Hepatic stellate cell (primary cell): ENCODE measurements at places on chromosomes 3 and 15.

DNA sequence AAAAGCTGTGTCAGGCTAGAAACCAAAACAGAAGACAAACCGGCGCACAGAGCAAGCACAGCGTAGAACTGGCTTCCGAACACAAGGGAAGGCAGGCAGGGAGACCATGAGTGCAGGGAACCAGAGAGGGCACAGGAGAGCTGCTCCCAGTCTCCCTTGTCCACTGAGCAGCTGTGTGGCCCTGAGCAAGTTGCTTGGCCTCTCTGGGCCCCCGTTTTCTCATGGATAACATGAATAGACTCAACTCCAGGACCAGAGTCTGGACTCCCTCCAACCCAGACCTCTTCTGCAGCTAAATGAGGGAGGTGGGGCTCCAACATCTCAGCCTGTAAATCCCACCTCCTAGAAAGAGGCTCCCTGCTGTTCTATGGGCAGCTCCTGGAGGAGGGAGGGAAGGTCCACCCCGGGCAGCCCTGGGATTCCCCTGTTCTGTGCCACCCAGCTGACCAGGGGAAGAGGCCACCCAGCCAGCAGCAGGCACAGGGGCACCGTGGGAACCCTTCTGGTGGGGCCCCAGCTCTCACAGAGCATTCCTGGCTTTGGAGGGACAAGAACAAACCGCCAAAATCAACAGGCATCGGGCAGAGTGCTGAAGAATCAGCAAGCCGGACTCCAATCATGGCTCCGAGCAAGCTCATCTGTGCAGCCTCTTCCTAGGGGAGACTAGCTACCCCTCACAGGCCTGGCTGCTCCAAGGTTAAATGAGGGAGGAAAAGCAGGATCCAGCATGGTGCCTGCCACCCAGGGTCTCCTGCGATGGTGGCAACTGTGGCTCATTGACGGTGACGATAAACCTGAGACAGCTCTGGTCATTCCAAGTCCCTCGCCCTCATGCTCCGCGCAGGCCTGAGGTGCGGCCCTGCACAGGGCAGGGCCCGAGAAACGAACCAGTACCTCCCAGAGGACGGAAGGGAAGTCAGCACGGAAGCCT is 15.1 kb downstream of the XXYLT1 start:
- DNase-seq = no peak

DNA sequence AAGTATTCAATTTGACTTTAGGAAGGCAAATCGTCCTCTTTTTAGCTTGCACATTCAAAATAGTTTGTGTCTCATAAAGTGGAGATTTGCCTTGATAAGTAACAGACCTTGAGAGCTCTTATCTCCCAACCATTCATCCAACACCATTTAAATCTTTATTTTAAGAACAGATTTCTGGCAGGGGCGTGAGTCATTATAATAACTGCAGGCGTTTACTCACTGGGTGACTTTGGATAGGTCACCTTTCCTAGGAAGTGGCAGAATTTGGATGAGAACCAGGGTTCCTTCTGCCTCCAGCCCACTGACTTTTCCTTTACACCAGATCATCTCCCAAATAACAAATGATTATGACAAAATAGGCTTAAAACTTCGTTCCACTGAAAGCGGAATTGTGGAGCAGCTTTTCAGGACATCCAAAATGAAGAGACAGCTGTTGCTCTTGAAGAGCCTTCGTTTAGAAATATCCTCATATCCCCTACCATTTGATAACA is 5.0 kb downstream of the LMCD1 start:
- peak; percentile 40 for DNase-seq

DNA sequence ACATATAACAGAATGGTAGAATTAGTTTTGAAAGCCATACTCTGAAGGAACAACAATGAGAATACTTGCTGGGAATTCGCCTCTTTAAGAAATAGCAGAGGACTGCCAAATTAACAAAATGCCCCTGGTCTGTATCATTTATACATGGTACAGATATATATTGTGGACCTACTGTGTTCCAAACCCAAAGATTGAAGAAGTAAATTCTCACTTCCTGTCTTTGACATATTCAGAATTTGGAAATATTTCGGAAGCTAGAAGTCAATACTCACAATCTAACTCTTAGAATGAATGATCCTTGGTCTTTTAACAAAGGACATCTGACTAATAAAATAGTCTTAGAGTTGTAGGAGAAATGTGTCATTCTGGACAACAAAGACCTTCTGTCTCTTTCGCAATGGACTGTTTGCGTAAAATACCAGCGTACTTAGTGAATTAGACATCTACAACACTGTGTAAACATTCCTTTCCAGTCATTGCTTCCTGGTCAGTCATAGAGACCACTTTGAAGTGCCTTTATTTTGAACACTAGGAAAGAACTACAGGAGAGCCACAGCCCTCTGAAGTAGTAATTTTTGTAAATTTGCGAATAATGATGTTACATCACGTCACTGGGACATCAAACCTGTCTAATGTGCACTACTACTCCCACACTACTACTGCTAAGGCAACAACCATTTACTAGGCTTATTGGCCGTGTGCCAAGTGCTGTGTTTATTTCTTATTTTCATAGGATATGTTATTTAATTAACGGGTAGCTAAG is 68.0 kb downstream of the CHL1 start:
- DNase-seq = no peak

DNA sequence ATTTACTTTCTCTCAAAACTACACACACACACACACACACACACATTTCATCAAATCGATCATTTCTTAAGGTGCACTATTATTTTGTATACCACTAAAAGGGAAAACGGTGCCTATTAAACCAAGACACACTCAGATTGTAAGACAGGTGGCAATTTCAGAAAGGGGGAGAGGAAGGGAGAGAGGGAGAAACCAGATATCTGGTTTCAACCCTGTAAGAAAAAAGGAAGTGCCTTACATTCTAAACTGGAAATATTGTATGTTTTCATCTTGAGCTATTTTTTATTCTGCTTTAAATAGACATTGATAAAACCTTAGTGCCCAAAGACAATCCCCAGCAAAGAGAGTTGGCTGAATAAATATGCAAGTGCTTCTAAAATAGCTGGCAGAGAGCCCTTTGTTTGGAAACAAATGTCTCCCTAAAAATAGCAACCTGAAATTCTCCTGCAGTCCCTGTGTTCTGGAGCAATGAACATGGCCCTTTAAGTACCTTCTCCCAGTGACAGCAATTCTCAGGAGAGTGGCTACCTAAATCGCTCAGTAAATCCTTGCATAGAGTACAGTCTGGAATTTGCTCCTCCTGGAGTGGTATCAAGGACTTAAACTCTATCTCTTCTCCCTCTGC is 85.7 kb downstream of the RARB start:
- no peak for DNase-seq

- DNase-seq = no peak
Measured at GRCh38 chr15:25689592-25689991, 173.5 kb downstream of the ATP10A start.

GRCh38 chr15:78225783-78226541 is 8.4 kb downstream of the ACSBG1 start:
- no peak for DNase-seq

GRCh38 chr3:102741105-102741504 is 306.3 kb downstream of the ZPLD1 start:
- no peak for DNase-seq

- peak; percentile 17 for DNase-seq
Measured at GRCh38 chr3:30644615-30645014, 38.2 kb downstream of the TGFBR2 start.

DNA sequence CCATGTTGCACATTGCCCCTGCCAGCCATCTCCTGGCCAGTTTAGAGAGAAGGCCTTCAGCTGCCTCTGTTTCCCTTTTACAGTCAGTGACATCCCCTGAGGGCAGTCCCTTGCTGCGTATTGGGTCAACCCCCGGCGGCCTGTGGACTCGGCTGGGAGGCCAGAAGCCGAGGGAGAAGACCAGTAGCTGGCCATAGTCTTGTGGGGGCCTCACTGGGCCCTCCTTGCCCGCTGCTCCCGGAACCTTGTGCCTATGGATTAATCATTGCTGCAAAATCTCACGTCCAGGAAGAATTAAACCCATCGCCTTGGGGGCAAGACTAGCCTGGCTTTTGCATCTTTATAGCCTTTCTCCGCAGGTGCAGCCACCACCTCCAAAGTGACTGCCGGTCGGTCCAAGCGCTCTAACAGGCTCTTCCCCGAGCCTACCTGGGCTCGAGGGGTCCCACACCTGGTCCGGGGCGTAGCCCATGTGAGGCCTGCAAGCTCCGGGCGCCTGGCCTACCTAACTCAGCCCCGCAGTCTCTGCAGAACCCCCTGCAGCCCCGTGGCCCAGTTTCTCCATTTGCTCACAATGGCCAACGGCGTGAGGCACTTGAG is 870 bp upstream of the CHAC1 start:
- no peak for DNase-seq

DNA sequence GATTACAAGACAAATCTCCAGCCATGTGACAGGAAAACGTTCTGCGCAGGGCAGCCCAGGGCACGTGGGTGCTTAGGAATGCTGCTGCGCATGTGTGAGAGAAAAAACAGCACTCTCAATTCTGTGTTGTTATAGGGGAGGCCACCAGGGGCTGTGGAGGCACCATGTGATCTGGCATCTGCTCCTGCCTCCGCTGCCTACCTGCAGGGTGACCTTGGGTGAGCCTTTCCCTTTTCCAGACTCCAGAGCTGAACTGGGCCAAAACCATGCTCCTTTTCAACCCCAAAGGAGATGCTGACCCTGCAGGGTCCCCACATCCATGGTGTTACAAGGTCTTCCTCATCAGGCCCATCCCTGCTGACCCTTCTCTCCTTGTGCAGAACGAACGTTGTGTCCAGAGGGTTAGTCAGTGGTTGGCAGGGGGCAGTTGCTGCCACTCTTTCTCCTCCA is 81.5 kb upstream of the RASGRF1 start:
- DNase-seq = no peak

DNA sequence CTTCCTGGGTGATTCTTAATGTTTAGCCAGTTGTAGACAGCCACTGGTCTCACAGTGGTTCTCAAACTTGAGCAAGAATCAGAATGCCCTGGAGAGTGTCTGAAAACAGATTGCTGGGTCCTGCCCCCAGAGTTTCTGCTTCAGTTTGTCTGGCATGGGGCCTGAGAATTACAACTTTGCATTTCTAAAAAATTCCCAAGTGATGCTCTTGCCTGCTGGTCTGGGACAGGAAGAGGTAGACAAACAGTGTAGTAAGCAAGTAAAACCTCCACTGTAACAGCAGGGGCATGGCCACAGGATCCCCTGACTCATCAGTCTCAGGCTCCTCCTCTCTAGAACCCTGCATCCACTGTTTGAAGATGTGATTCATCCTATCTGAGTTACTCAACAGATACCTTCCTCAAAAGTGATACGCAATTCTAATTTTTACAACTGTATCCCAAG is 36.5 kb downstream of the DZIP1L start:
- DNase-seq = peak; percentile 89

DNA sequence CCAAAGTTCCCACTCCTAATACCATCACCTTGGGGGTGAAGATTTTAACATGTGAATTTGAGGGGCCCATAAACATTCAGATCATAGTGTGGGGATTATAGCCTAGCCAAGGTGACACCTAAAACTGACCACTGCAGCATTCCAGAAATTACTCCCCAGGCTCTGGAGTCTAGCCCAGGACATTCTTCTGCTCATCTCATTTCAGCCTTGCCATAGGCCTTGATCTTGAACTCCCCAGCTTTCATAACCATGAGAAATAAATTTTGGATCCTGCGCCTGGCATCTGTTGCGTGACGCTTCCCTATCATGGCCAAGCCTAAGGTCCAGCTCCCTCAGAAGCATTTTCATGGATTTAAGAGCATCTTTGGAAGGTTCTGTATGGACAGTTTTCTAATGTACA is 502.9 kb upstream of the THBS1 start:
- DNase-seq = no peak

- DNase-seq = no peak
Measured at GRCh38 chr3:23152989-23153388, 50.1 kb upstream of the UBE2E2 start.

- DNase-seq = no peak
Measured at GRCh38 chr3:122795674-122796195, 866 bp downstream of the SLC49A4 start.

GRCh38 chr3:140303875-140304274 is 368.9 kb downstream of the CLSTN2 start:
- DNase-seq = no peak

DNA sequence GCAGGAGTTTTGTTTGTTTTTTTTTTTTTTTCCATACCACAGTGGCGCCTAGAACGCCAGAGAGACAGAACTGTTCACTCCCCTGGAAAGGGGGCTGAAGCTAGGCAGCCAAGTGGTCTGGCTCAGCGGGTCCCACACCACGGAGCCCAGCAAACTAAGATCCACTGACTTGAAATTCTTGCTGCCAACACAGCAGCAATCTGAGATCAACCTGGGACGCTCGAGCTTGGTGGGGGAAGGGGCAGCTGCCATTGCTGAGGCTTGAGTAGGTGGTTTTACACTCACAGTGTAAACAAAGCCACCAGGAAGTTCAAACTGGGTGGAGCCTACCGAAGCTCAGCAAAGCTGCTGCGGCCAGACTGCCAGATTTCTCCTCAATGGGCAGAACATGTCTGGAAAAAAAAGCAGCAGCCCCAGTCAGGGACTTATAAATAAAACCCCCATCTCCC is 29.8 kb downstream of the SPICE1 start:
- DNase-seq = no peak

- DNase-seq = no peak
Measured at GRCh38 chr3:127590282-127590592, 296 bp downstream of the TPRA1 start.

DNA sequence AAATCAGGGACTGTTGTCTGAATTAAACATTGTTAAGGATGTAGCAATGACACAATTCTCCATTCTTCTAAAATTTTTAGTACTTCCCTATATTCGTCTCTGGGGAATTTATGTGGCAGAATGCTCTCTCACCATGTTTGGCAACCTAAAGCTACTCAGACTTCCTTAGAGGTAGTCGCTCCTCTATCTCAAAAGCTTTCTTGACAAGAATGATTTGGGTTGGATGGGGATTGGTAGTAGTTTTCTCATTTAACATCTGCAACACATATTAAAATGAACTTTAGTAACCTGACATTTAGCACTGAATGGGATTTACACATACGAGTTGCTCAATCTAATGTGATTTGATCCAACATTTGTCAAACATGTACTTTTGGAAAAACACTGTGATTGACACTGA is 233.3 kb downstream of the RBMS3 start:
- DNase-seq = no peak

- DNase-seq = no peak
Measured at GRCh38 chr15:59703979-59704796, 15.1 kb upstream of the BNIP2 start.

GRCh38 chr15:80536231-80536630 is 132.0 kb downstream of the ARNT2 start:
- DNase-seq = no peak

- DNase-seq = no peak
Measured at GRCh38 chr3:189488241-189488767, 142.9 kb upstream of the TP63 start.

DNA sequence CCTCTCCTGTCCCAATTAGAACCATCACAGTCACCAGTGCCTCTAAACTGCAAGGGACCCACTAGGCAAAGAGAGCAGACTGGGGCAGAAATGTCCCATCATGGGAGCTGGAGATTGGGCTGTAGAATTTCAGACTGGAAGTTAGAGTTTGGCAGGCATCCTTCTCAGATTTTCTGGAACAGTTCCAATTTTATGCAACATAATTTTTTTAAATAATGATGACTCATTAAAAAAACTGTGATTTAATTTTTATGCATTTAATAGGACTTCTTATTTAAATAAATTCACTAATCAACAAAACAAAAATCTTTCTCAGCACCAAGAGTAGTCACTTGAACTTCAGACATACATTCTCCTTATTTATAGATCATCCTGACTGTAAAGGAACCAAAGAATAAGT is 84.6 kb upstream of the SLC7A14 start:
- DNase-seq = no peak
